ENCODE measurements at places on chromosomes 16 and 17.

GRCh38 chr17:28381141-28381825 is 9.8 kb downstream of the SARM1 start:
- DNase-seq: no peak

DNA sequence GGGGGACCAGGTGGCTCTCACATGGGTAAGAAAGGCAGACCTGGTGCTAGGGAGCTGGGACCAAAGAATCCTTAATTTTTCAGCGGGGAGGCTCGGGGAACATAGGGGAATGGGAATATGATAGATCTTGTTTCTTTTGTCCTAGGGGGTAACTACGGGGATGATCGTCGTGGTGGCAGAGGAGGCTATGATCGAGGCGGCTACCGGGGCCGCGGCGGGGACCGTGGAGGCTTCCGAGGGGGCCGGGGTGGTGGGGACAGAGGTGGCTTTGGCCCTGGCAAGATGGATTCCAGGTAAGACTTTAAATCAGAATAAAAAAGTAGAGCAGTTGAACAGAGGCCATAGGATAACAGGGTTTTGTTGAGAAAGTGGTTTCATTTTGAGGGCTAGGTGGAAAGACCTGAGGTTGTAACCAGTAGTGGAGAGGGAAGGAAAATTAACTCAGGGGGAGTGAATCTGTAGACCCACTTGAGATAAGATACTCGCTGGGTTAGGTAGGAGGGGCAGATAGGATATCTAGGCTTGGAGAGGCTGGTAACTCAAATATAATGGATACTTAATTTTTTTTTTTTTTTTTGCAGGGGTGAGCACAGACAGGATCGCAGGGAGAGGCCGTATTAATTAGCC is 11.0 kb downstream of the FUS start:
- DNase-seq: no peak

DNA sequence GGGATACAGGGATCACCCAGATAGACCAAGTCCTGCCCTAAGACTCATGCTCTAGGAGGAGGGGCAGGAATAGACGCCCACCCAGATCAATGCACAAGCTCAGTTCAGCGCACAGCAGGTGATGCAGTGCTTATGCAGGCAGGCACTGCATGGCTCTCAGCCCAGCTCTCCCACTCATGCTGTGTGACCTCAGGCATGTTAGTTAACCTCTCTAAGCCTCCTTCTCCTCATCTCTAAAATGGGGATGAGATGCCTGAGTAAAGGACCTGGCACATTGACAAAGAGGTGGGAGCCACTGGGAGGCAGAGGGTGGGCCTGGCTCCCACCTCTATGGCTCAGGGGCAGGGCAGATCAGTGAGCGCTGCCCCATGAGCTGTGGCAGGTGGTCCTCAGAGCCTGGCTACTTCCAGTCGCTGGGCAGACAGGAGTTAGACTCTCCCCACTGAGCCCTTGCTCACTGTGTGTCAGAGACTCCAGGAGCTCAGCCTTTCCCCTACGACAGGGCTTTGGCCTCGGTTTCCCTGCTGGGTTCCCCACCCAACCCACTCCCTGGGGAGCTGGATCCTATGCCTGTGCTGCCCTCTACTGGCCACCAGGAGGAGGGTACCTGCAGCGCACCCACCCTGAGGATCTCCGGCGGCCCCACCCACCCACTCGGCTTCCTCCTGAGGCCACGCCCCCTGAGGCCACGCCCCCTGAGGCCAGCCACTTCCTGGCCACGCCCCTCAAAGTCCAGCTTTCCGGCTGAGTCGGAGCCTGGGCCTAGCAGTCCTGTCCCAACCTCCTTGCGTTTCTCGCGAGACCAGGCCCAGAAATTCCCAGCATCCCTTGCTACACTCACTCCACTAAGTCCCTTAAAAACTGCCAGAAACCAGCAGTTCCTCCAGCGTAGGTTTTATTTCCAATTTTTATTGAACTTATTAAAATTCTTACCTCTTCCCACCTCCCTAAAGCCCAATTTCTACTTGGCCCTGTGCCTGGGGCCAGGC is 196.1 kb downstream of the GSG1L start:
- DNase-seq: peak; percentile 66

DNA sequence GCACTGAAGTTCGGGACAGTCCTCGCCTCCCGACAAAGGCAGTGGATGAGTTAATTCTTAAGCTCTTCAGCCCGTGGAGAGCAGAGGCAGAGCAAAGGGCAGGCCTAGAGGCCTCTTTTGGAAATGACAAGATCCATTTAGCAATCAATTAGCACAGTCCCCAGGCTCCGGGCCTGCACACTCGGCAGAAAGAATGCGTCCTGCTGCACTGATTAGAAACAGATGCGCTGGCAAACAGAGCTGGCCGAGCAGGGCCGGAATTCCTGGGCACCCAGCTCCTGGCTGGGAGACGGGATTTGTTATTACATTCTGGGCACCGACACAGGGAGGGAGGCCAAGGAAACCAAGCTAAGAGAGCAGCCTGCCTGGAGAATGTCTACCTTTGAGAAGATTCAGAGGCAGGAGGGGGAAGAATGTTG is 162.9 kb downstream of the COPRS start:
- no peak for DNase-seq

GRCh38 chr17:32345951-32346600 is 3.9 kb upstream of the ZNF207 start:
- DNase-seq: no peak

GRCh38 chr17:44220213-44221083 is 973 bp upstream of the UBTF start:
- peak; percentile 60 for DNase-seq

Data from MM.1S (cell line).